ENCODE measurements at places on chromosomes 6 and 20.

GRCh38 chr6:82607998-82608725, 244.5 kb downstream of the TPBG start:
- DNase-seq = no peak

- no peak for DNase-seq
These were observed 48.6 kb downstream of the FKBP5 start for GRCh38 chr6:35640017-35640664.

DNA sequence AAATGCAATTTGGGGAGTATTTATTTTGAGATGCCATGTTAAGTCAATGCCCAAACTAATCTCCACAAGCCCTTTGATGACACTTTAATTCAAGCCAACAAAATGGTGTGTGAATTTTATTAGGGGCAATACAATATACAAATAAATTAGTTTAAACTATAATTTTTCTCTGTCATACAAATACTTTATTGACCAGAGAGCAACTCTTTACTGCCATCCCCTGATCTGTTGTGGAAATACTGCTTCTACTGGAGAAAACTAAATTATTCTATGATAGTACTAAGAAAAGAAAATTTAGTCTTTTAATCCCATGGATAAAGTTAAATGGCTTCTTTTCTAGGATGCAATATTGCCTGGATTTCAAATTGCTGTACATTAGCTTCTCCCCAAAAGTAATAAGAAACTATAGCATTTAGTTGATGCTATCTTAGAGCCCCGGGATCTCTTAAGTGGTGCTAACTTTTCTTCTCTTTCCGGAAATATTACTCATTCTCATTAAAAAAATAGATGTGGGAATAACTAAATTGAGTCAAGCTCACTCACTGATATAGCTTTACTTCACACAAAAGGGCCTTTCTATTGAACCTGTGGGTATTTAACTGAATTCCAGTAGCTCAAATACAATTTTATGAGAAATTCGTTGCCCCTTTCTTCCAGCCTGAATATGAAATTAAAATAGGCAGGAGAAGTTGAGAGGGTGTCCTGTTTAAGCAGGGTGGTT, 49.2 kb downstream of the SMPDL3A start:
- no peak for DNase-seq

- no peak for DNase-seq
These were observed 87.8 kb upstream of the EZR start for GRCh38 chr6:158906926-158907325.

GRCh38 chr6:1665214-1665613, 55.5 kb downstream of the FOXC1 start:
- DNase-seq = no peak

DNA sequence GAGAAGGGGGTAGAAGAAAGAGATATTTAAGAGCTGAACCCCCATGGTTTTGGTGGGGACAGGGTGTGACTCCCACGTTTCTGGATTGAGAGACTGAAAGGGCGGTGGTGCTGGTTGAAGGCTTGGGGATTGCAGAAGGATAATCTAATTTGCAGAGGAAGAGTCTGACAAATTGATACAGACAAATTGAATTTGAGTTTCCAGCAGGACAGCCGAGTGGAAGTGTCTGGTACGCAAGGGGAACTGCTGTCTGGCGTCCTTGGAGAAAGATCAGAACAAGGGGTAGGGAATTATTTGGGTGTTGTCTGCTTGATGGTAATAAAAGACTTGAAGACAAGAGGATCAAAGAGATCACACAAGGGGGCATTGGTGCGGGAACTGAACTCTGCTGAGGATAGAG, 40.5 kb upstream of the MDGA1 start:
- no peak for DNase-seq

DNA sequence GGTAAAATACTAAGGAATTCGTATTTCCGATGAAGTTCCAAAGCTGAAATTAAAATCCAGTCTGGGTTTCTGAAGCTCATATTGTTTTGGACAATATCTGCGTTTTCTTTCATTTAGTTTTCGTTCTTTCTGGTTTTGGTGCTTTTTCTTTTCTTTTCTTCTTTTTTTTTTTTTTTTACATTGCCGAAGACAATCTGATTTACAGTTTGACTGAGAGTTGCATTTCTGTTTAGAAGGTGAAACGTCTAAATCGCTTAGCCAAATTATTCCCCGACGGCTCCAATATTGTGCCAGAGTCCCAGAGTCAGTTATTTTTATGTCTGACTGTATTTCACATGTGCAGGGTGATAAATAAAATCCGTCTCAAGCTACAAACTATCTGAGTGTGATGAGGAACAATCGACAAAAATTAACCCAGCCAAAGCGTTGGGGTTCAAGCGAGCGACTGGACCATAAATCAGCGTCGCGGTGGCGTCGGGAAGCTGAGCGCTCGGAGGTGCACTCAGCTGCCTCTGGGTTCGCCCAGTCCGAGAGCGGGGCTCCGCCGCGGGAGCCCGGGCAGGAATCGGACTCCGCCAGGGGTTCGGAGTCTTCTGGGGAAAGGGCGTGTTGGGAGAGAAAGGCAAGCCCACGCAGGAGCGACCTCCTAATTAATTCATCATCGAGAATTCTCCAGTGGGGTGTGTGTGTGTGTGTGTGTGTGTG, 8.2 kb upstream of the TBX18 start:
- DNase-seq = no peak

- DNase-seq = no peak
These were observed 526 bp downstream of the SULF2 start for GRCh38 chr20:47784599-47785310.

Measured in activated CD8-positive, alpha-beta memory T cell treated with anti-CD3 and anti-CD28 coated beads for 24 hours (primary cell).